Stomach (tissue), 19 donors: ENCODE measurements at places on chromosomes 7 and 10. TPM values are rescaled to one million over a fixed set of nuclear protein-coding genes. Genes with fewer than 3 reads are reported as not detected.

DNA sequence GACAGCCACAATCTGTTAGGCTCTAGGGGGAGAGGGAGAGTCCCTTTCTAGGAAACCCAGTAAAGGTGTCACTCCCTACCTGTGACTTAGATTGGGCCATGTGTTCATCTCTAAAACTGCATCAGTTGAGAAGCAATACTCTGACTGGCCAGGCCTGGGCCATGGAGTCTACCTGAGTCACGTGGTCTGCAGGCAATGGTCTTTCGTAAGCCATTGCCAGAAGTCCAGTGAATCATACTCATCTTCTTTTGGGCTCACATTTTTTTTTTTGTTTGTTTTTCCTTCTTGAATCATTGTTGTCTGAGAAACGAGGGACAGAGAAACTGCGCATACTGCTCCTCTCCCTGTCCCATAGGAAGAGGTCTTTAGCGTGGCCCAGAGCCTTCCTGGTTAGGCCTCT lies 215.6 kb downstream of the CCSER2 start:
- no peak for DNase-seq
- no peak overlapping the region for H3K4me3 ChIP-seq
- no peaks in the 10 kb centered on the region for H3K36me3 ChIP-seq
- H3K27me3 ChIP-seq = no peaks in the 10 kb centered on the region

Gene LIPN
- total RNA-seq = not detected

Gene ACTR3C
- 68.7 TPM for total RNA-seq

GRCh38 chr10:42149027-42149700 lies 489.2 kb downstream of the ZNF33B start:
- H3K27ac ChIP-seq = no peak overlapping the region
- peak; percentile 13 for DNase-seq
- H3K36me3 ChIP-seq = no peaks in the 10 kb centered on the region
- H3K27me3 ChIP-seq = no peaks in the 10 kb centered on the region
- H3K4me3 ChIP-seq = no peak overlapping the region
- no peaks in the 10 kb centered on the region for H3K4me1 ChIP-seq

DNA sequence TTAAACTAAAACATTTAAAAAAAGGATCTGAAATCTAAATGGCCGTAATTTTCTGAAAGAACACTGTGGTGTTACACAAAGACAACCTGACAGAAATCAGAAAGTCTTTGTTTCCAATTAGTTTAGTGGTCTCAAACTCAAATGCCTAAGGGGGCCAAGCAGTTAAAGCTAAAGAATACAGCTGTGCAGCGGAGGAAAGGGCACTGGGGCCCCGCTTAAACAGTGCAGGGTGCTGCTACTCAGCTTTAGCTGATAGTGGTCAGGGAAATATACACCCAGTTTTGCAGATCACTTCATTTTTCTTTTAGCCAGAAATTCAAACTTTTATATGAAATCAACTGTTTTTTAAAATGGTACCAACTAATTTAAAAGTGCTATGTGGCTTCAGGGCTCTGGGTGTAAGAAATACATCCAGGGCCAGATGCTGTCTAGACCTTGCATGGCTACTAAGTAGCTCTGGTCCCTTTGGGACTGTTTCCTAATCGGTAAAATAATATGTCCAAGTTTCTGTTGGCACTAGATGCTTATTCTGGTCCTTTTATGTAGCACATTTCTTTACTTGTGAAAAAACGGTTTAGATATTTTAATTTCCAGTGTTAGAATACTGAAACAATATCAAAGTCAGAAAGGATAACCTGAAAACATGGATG lies 161.8 kb upstream of the LAMB4 start:
- H3K4me3 ChIP-seq = no peak overlapping the region
- DNase-seq = no peak
- H3K36me3 ChIP-seq = no peaks in the 10 kb centered on the region
- H3K27ac ChIP-seq = no peak overlapping the region

- no peak overlapping the region for H3K4me3 ChIP-seq
- no peaks in the 10 kb centered on the region for H3K36me3 ChIP-seq
- no peak overlapping the region for H3K27ac ChIP-seq
Observed at GRCh38 chr10:51297438-51297837, 223.2 kb downstream of the PRKG1 start.

DNA sequence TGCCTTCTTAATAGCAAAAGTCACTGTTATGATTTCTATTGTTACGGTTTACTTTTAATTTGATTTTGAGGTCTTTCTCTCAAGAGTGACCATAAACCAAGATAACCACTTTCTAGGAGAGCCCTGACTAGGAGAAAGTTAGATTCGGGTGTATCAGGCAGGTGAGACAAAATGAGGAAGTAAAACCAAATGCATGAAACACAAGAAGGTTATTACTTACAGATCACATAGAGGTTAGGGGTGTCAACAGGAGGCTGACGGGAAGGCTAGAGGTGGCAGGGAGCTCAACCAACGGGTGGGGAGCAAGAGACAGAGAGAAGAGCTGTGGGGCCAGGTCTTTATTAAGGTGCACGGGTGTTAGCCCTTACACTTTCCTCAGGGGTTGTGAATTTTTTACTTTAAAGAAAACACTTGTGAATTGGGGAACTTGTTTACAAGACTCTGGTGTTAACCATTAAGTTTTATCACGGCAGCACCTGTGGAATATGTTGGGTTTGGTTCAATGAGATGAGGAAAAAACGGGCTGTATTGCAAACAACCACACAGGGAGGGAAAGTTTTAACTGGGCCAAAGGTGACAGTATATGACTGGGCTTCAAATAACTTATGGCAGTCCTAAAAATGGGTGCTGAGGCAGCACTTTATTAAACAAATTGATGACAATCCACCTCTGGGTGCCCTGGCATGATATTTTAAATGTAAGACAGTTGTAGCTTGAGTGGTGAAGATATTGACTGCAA lies 154.9 kb downstream of the SDHAF3 start:
- no peak overlapping the region for H3K4me3 ChIP-seq
- H3K27me3 ChIP-seq = no peaks in the 10 kb centered on the region
- H3K27ac ChIP-seq = no peak overlapping the region
- no peak for DNase-seq
- no peaks in the 10 kb centered on the region for H3K4me1 ChIP-seq

Gene RELN
- total RNA-seq = 1.7 TPM

- H3K4me1 ChIP-seq = no peaks in the 10 kb centered on the region
- H3K27me3 ChIP-seq = no peaks in the 10 kb centered on the region
- no peak for DNase-seq
- H3K4me3 ChIP-seq = no peak overlapping the region
- no peaks in the 10 kb centered on the region for H3K36me3 ChIP-seq
- no peak overlapping the region for H3K27ac ChIP-seq
Observed at GRCh38 chr10:32887481-32887880, 70.5 kb downstream of the ITGB1 start.
